Smooth muscle cell of the pulmonary artery (primary cell): ENCODE measurements at places on chromosomes 1 and 21. TPM values are rescaled to one million over a fixed set of nuclear protein-coding genes. Genes with fewer than 3 reads are reported as not detected.

Gene RIMKLA
- under 0.01 and 0.20 TPM in 2 replicates for total RNA-seq

Gene C1orf226
- total RNA-seq: 0.07 and 0.13 TPM in 2 replicates

Gene C1orf141
- not detected in 2 replicates for total RNA-seq

Gene NOS1AP
- total RNA-seq: 0.20 TPM in 1 of 2 replicates, not detected in the other

Gene AIM2
- not detected in 2 replicates for total RNA-seq

Gene TMPRSS2
- total RNA-seq: not detected in 2 replicates

Gene CD2
- total RNA-seq: not detected in 2 replicates

Gene SFN
- total RNA-seq: 0.20 and 1.2 TPM in 2 replicates

Gene ACTN2
- 0.53 and 1.0 TPM in 2 replicates for total RNA-seq

Gene ELAPOR1
- 0.39 and 0.59 TPM in 2 replicates for total RNA-seq

Gene KRTAP7-1
- not detected in 2 replicates for total RNA-seq
